ENCODE measurements at places on chromosomes 2 and 18.

DNA sequence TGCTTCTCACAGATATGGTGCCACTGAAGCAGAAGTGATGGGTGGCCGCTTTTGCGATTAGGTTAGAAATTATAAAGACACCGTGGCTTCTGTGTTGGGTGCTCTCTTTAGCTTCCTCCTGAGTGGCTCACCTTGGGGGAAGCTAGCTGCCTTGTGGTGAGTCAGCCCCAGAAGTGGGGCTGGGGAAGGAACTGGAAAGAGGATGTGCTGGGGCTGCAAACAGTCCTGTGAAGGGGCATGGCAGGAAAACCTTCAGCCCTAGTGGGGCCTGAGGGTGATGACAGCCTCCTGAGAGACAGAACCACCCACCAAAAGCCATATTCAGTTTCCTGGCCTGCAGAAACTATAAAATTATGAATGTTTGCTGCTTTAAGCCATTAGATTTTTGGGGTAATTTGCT lies 8.9 kb upstream of the ASB18 start:
- DNase-seq: no peak

DNA sequence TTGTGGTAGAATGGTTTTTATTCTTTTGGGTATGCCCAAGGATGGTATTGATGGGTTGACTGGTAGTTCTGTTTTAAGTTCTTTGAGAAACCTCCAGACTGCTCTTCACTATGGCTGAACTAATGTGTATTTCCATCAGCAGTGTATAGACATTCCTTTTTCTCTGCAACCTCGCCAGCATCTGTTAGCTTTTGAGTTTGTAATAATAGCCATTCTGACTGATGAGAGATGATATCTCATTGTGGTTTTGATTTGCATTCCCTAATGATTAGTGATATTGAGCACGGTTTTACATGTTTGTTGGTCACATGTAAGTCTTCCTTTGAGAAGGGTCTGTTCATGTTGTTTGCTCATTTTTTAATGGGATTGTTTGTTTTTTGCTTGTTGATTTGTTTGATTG lies 1348.7 kb upstream of the NXPH2 start:
- no peak for DNase-seq

DNA sequence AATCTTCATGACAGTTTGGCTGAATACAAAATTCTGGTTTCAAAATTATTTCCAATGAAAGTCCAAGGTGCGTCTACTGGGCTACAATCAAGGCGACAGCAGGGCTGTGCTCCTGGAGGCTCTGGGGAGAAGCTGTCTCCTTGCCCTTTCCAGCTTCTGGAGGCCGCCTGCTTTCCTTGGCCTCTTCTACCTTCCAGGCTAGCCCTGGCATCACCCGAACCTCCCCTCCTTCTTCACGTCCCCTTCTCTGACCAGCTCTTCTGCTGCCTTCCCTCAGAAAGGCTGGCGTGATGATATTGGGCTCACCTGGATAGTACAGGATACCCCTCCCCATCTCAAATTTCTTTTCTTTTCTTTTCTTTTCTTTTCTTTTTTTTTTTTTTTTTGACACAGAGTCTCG lies 115.5 kb downstream of the KCNF1 start:
- no peak for DNase-seq

- no peak for DNase-seq
These were observed 48.2 kb upstream of the SLC14A2 start for GRCh38 chr18:45567123-45567522.

- peak; percentile 21 for DNase-seq
These were observed 147.8 kb upstream of the ERBB4 start for GRCh38 chr2:212686285-212686895.

DNA sequence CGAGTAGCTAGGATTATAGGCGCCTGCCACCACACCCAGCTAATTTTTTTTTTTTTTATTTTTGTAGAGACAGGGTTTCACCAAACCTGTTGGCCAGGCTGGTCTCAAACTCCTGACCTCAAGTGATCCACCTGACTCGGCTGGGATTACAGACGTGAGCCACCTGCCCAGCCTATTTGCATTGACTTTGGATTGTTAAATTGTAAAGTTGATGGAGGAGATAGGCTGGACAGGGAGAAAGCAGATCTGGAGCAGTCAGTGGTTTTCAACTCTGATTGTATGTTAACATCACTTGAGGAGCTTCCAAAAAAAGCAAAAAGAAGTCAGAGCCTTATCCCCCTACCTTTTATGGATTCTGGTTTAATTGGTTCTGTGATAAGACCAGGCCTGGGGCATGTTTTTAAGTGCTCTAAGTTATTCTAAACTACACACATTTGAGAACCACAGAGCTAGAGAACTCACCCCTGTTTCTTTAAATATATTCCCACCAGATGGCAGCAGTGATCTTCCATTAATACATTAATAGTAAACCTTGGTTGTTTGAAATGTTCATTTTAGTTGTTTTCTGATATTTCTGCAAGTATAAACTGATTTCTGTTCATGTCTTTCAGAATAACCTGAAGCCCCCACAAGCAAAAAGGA lies 7.5 kb downstream of the C2orf49 start:
- no peak for DNase-seq

DNA sequence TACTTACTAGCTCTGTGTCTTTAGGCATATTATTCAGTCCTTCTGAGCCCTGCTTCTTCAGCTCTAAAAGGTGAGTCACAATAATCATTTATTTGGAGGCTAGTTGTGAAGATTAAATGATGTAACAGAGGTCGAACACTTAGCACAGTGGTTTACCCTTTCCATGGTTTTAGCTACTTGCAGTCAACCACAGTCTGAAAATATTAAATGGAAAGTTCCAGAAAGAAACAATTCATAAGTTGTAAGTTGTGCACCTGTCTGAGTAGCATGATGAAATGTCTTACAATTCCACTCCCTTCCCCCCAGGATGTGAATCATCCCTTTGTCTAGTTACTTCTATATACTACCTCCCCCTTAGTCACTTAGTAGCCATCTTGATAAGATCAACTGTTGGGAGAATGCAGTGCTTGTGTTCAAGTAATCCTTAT lies 217.6 kb upstream of the THUMPD2 start:
- DNase-seq: no peak

DNA sequence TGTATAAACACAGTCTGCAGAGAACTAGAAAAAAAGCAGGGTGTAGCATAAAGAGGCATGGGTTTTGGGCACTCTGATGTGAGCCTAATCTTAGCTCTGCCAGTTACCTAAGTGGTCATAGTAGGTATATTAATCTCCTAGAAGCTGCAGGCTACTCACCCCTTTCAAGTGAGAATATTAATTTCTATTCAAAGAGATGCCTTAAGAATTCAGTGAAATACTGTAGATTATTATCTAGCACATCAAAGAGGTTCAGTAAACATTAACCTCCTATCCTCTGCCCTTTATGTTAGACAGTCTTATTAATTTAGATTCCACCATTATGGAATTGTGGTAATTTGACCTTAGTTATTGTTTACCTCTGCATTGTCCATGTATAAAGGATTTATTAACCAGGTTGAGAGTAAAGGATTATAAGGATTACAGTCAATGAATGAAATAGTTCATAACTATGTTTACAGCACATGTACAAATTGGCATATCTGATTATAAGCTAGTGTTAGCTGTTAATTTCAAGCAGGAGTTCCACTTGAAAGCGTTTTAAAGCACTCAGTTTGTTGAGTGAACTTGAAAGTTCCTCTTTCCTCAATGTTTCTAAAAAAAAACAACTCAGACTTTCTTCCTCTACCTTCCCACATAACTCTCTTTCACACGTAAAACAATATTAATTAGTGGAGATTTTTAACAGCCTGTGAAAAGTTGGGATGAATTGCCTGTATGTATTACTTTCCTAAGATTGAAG lies 150.6 kb upstream of the EPC2 start:
- DNase-seq: no peak

GRCh38 chr2:152167065-152167464 lies 8.5 kb downstream of the STAM2 start:
- no peak for DNase-seq

DNA sequence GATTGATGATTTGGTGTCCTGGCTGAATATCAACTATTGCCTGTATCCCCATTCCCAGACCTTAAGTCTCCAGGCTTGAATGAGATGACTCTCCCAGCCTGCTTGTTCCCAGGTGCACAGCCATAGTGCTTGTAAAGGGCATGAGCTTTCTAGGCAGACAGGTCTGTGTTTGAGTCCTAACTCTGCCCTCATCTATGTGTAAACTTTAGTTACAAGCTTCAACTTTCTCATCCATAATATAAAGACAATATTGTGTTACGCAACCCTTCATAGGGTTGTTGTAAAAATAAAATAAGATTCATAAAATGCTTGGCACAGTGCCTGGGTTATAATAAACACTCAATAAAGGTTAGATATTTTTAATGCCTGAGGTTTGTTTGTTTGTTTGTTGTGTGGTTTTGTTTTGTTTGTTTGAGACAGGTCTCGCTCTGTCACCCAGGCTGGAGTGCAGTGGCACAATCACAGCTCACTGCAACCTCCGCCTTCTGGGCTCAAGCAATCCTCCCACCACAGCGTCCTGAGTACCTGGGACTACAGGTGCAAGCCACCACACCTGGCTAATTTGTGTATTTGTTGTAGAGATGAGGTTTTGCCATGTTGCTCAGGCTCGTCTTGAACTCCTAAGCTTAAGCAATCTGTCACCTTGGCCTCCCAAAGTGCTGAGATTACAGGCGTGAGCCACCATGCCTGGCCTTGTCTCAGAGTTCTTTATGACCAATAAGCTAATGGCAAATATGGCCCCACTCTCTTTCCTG lies 89.4 kb upstream of the MAPRE2 start:
- DNase-seq: no peak

- DNase-seq: no peak
These were observed 57.1 kb upstream of the OTOF start for GRCh38 chr2:26534865-26535662.

DNA sequence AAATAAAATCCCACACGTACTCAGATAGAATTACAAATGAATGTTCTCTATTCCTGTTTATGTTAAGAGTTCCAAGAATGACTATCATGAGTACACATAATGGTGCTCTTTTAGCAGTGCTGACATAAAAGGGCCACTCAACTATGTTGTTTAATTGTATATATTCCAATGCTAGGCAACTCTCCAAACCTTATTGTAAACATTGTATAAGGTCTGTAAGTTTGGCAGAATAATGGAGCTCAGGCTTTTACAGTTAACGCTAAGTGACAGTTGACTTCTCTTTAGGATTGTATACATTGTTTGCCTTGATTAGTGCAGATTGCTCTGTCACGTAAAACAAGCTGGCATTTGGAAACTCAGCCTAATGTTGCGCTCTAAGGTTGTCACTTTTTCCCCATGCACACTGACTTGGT lies 20.8 kb downstream of the RBMS1 start:
- DNase-seq: no peak

GRCh38 chr2:40094451-40094850 lies 315.4 kb upstream of the THUMPD2 start:
- no peak for DNase-seq

DNA sequence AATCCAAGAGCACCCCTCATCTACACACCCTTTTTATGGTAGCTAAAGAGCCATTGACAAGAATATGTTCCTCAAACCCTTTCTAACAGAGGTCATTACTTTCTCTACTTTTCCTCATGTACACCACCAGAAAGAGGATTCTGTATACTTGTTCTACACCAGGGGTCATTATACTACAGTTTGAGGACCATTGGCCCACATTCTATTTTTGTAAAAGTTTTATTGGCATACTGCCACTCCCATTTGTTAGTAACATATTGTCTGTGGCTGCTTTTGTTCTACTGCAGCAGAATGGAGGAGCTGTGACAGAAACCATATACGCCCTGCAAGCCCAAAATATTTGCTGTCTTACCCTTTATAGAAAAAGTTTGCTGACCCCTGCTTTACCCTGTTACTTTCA lies 14.3 kb downstream of the HTR2B start:
- DNase-seq: no peak

- DNase-seq: no peak
These were observed 438.2 kb downstream of the MEIS1 start for GRCh38 chr2:66872986-66873754.

- no peak for DNase-seq
These were observed 6.3 kb downstream of the TCF23 start for GRCh38 chr2:27155069-27155520.

GRCh38 chr2:29767606-29768335 lies 153.6 kb downstream of the ALK start:
- no peak for DNase-seq

DNA sequence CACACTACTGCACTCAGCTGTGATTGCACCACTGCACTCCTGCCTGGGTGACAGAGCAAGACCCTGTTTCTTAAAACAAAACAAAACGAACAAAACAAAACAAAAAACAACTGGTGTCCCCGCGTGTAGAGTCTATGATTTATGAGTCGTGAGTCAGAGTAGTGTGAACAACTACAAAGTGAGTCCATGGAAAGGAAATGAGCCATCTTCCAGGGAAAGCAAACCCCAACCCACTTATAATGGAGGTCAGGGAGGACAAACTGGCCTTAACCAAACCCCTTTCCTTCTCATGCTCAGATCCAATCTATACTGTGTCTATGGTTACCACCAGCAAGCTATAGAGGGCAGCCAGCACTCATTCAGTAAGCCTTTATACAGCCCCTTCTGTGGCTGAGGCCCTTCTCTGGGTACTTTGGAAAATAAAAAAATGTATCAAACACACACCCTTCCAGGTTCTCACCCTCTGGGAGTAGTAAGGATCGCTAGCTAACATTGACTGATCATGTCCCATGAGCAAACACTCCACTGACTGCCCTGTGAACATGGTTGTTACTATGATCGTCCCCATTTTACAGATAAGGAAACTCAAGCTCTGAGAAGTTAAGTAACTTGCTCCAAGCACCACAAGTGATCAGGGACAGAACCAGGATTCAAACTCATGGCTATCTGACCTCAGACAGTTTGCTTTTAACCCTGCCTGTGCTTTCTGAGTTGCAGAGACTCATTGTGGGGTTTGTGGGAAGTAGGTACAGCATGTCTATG lies 24.7 kb upstream of the COLEC12 start:
- DNase-seq: no peak

DNA sequence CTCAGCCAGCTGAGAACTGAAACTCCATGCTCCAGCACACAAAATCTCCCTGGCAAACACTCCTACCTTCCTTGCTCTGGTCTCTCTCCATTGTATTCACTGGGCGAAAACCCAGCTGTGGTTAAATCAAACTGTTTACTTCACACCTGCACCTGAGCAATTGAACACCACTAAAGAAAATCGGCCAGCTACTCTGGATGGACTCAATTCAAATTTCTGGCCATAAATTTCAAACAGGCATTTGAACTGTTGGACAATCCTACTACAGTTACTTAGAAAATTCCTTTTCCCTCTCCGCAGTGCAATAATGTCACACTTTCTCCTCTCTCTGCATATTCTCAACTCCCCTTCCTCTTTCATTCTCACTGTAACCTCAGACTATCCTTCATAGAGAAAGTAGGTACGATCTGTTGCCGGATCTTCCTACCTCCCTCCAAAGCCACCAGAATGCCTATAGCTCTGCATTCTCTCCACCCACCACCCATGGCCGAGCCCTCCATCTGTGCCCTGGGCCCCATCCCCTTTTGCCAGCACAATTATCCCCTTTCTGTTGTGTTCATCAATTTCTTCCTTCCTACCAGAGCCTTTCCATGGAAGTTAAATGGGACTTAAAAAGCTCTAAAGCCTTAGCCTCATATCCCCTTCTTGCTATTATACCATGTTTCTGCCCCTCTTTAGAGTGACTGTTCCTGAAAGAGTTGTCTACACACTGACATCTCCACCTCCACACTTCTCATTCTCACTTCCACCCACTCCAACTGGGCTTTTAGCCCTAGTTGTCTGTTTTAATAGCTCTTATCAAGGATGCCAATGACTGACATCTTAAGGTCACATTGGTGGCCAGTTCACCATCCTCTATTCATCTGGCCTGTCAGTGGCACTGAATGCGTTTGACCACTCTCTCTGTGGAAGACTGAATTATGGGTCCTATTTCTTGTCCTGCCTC lies 127.5 kb upstream of the SLC1A4 start:
- no peak for DNase-seq

GRCh38 chr2:74267068-74267467 lies 68.7 kb downstream of the MTHFD2 start:
- DNase-seq: no peak

- DNase-seq: no peak
These were observed 36.8 kb downstream of the KCTD1 start for GRCh38 chr18:26511339-26512071.

Measured in substantia nigra (tissue), 51 donors.